ENCODE measurements at places on chromosomes 5 and 9.
A peak's percentile ranks its signal among the peaks of the same experiment; 100 is the strongest.

DNA sequence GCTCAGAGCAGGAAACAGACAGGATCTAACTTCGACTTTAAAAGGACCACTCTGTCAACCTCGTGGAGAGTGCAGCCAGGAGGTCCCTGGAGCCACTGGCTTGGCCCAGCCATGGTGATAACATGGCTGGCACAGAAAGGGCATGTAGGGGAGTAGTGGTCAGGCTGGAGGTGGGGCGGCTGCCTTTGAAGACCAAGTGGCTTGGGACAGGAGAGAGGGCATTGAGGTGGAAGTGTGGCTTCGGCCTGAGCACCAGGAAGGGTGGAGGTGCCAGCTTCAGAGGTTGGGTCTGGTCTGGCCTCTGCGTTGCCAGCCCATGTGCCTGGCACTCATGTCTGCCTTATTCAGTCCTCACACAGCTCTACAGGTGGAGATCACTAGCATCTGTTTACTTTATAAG, 270.0 kb downstream of the NSG2 start:
- DNase-seq: no peak

DNA sequence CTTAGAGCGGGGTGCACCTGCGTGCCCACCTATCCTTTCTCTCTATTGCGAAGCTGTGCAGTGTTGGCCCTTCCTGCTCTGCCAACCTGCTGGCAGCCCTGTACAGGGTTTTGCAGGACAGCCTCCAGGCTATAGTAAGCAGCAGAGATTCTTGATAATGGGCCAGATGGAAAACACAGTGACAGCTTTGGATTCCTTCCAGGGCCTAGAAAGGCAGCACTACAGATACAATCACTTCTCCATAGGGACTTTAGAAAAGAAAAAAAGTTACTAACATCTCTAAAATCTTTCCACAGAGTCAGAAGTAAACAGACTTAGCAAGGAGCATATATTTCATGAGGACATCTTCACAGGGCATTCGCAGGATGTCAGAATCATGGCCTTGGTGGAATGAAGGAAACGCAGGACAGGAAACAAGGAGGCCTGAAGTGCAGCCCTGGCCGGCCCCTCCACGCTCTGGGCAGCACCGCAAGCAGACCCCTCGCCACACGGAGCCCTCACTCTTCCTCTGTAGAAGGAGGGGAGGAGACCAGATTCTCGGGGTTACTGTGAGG, 172.1 kb upstream of the GAS1 start:
- no peak for DNase-seq

DNA sequence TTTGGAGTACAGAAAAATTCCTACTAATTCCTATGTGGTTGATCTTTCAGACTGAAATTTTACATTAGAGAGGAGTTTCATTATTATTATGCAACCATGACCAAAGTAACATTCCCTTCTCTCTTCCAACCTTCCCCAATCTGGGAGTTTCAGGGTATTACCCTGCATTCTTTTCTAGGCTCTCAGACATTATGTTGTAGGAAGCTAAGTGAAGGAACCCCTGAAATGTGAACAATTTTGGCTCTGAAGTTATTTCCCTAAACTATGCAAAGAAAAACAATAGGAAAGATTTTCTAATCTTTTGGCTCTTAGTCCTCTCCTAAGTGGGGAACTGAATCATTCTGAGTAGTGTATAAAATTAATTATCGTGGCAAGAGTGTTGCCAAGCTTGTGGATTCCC, 63.3 kb upstream of the ZFAND5 start:
- DNase-seq: no peak

DNA sequence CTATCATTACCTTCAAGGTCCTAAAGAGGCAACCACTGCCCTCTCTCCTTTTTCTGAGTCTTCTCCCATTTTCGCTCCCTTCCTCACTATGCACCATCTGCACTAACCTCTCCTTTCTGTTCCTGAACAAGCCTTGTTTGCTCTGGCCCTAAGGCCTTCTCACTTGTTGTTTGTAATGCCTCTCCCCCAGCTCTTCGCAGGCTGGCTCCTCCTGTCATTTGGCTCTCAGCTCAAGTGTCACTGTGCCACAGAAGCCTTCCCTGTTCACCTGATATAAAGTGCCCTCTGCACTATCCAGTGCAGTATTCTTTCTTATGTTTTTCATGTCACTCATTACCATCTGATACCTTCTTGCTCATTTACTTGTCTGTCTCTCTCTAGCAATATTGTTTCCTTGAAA, 303.7 kb downstream of the KCNN2 start:
- no peak for DNase-seq

DNA sequence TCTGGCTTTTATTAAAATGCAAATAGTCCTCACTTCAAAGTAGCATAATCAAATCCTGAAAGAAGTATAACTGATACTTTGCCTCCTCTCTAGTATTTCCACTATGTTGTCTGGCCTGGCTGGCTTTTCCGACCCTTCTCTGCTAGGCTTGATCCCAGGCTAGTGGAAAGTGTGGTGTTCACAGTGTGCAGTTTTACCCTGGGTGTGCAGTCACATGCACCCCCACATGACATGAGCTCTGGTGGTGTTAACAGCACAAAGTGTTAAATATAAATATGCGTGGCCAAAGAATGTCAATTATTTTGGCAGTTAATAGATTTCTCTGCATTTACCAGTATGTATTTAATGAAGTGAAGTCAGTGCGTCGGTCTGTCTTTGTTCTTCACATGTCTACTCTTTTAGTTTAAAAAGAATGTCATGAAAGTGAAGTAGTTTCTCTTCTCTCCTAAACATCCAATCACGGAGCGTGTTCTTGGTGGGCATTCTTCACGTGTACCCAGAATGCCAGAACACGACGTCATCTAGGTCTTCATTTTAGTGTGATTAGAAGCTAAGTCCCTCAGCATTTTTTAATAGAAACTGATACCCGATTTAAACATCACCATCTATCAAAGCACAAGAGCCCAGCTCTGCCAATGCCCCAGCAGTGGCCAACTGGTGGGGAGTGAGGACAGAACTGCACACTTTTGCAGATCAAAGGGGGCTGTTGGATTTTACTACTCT, 286.4 kb downstream of the FANCC start:
- DNase-seq: no peak

- no peak for DNase-seq
These were observed 25.9 kb downstream of the GFI1B start for GRCh38 chr9:133004091-133004998.

- DNase-seq: no peak
These were observed 30.3 kb downstream of the ANGPTL2 start for GRCh38 chr9:127092041-127092608.

- DNase-seq: no peak
These were observed 208.7 kb downstream of the BRINP1 start for GRCh38 chr9:119160551-119160950.

DNA sequence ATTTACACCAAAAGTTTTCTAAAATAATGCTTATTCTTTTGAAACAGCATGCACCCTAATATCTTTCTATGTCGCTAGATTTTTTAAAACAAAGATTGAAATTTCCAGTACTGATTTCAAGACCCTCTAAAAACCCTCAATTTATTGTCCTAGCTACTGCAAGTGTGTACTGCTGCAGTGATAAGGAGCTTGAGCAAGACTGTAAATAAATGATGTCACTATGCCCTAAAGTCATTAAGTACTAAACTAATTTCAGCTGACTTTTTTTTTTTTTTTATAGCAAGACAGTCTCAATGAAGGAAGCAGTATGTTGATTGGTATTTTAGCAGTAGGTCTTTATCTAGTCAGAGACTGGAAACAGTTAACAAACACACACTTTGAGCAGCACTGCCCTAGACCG, 12.2 kb upstream of the MIER3 start:
- DNase-seq: no peak

GRCh38 chr9:88807426-88807825, 183.8 kb upstream of the S1PR3 start:
- no peak for DNase-seq

GRCh38 chr5:113375480-113376060, 59.2 kb downstream of the TSSK1B start:
- DNase-seq: no peak

GRCh38 chr9:34365282-34365681, 11.4 kb downstream of the MYORG start:
- no peak for DNase-seq

DNA sequence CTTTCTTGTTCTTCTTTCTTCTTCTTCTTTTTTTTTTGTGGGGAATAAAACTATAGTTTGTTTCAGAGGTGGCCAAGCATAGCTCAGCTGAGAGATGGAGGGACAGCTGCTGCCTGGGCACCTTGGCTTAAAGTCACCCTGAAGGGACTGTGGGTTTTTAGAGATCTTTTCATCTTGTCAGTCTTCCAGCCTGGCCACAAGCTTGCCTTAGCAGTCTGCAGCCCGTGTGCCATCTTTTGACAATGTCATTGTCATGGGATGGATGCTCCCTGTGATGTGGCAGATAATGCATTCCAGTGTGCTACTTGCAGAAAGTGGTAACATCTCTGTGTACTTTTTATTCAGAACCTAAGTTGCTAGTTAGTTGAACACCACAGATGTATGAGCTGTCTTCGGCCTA, 280.8 kb downstream of the FANCC start:
- DNase-seq: no peak

GRCh38 chr9:133054194-133054890, 7.4 kb upstream of the CEL start:
- no peak for DNase-seq

DNA sequence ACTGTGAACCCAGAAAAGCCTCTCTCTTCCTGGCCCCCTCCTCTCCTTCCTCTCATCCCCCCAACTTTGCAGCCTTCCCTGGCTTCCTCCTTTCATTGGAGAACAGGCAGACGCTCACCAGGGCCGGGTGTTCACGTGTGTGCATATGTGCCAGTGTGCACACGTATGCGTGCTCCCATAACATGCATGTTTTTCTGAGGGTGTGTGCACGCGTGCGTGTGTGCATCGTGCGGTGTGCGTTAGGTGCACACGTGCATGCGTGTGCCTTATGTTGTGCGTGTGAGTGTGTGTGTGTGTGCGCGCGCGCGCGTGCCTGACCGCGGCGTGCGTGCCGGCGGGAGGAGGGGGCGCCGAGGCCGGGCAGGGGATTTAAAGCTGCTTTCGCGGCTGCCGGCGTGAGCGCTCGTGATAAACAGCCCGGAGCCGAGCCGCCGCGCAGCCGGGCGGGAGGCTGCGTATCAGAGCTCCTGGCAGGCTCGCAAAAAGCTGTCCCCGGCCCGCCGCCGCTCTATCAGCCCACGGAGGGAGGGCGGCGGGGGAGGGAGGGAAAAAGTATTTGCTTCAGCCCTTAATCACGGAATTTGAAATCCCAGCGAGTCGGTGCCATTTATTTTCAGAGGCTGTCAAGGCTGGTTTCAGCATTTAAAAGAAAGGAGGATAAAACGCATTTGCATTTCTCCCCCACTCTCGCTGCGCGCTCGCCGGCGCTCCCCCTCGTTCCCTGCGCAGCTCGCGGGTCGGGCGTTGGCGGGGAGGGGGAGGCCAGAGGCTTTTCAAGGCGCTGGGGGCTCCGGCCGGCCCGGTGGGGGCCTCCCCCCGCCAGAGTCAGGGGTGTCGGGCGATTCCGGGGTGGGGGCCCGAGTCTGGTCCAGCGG, 183.9 kb downstream of the C9orf50 start:
- peak; percentile 27 for DNase-seq

DNA sequence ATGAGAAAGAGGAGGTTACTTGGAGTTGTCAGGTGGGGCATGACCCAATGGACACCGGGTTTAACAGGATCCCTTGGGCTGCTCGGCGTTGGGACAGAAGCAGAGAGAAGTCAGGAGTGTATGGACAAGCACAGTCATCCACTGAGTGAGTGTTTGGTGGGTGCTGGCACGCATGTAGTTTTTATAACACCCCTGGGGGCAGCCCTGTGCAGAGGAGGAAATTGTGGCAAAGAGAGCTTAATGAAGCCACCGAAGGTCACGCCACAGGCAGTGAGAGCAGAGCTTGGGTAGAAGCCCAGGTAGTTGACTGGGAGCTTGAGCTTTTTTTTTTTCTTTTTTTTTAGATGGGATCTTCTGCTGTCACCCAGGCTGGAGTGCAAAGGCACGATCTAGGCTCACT, 43.2 kb upstream of the IER5L start:
- DNase-seq: no peak

- DNase-seq: no peak
These were observed 4.1 kb downstream of the SLC23A1 start for GRCh38 chr5:139378941-139379361.

- DNase-seq: no peak
These were observed 69.1 kb downstream of the PSAT1 start for GRCh38 chr9:78365748-78366697.

DNA sequence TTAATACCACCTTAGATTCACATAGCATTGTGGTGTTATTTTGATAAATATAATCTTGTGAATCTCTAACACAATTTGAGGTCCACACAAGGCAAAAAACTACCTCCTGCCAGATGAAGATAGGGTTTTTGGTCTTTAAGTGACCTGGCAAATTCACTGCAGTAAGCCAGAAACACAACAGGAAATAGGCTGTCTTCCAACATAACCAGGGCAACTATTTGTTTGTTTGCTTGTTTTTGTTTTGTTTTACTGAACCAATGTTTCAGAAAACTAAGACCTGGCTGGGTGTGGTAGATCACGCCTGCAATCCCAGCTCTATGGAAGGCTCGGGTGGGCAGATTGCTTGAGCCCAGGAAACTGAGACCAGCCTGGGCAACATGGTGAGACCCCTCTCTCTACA, 95.5 kb downstream of the USP20 start:
- no peak for DNase-seq

DNA sequence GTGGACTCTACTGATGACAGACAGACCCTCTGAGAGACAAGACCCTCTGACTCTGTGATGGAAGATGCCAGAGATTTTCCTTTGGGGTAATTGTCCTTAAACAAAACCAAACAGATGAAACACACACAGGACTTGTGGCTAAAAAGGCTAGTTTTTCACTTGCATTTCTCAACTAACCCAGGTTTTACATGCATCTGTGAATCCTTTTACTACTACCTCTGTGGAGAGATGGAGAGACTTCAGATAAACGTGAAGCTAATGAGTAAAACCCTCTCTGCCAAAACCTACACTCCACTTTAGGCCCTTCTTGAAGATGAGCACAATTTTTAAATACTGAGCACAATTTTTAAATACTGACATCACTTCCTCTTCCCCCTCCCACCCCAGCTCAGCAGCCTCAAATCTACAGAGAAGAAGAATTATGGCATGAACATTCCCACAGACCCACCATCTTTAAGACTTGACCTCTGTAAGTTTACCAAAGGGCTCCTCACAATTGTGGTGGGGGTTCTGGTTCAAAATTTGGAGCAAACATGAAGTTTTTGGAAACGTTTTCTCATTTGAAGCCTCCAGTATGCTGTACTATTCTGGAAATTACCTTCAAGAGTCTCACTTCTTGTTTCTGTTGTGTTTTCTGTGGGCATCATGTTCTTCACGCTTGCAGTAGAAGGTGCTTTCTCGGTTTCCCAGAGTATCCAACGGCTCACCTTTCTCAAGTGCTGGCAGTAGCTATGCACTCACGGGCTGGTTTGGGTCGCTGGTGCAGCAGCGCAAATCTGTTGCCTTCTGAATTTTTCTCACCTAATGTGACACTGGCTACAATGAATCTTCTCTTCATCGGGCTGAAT, 42.7 kb downstream of the ACER2 start:
- no peak for DNase-seq

- peak; percentile 28 for DNase-seq
These were observed at the start of gene GNA14 for GRCh38 chr9:77648234-77649108. GNA14 (minus strand) TSS chr9:77648322; CDS start chr9:77647793, 529 bp downstream.

GRCh38 chr5:154709368-154710305, 45.5 kb upstream of the LARP1 start:
- no peak for DNase-seq

- no peak for DNase-seq
These were observed 193.4 kb upstream of the TUT7 start for GRCh38 chr9:86547571-86547970.

GRCh38 chr5:134247428-134248224, 21.8 kb upstream of the PPP2CA start:
- no peak for DNase-seq

GRCh38 chr5:91306497-91306896, 76.6 kb downstream of the ARRDC3 start:
- DNase-seq: no peak
